Central memory CD4-positive, alpha-beta T cell (primary cell): ENCODE measurements at places on chromosomes 4 and X.

DNA sequence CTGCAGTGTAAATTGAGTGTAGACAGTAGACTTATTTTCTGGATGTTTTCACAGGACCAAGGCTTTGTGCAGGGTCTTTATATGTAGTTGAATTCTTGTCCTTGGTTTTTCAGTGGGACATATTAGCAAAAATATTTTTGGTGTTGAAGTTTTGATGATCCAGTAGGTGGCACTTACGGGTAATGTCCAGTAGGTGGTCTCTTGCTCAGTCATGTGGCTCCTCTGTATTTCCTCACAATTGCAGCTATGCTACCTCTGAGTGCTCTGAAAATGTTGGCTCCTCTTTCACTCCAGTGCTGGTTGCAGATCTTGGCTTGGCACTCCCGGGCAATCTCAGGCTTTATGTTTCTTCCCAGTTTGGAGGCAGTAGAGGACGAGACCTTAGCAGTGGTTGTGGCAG, 419.8 kb upstream of the AMOT start:
- DNase-seq: no peak

- no peak for DNase-seq
Measured at GRCh38 chr4:129371065-129371464, 275.1 kb downstream of the C4orf33 start.

DNA sequence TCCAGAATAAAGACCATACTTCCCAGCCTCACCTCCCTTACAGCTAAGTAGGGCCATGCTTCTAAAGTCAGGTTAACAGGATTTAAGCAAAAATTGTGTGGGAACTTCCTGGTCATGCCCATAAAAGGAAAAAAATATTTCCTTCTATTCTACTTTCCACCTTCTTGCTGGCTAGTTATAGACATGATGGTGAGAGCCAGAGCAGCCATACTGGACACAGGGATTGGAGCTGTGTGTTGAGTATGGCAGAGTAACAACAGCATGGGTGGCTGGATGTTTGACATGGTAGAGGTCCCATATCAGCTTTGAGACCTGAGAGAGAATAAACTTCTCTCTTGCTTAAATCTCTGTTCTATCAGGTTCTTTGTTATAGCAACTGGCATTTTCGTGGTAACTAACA, 15.1 kb upstream of the CBR4 start:
- no peak for DNase-seq

GRCh38 chr4:47717188-47717587, 120.7 kb downstream of the CORIN start:
- no peak for DNase-seq

DNA sequence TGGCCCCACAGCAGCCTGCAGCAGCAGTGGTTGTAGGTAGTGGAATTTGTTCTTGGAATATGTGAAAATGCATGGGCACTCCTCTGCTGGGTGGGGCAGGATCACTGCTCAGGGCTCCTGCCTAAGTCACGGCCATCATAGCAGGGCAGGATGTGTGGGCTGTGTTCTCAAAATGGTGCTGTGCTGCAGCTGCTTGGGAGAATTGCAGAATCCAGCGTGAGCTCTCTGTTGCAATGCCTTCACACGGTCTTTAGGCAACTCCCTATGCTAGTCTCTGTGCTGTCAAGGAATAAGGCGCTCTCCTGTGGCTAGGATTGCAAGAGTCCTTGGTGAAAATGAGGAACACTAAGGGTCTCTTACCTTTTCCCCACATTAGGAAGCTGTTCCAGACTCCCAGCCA, 42.9 kb downstream of the F8 start:
- DNase-seq: no peak

DNA sequence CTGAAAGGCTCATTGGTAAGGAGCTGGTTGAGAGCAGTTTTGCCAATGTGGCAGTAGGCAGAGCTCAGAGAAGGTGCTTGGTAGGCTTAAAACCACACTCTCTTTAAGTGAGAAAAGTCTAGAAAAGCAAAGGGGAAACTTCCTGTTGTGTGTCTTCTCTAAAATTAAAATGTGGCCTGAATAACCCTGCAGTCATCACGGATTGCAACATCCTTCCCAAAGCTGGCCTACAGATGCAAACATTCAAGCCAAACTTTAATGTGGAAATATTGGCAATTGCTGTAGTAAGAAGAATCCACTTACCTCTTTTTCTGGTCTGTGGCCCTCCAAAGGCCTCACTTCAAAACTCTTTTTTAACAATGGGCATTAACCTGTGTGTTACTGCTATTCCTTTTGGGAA, 348.5 kb downstream of the OPHN1 start:
- no peak for DNase-seq

DNA sequence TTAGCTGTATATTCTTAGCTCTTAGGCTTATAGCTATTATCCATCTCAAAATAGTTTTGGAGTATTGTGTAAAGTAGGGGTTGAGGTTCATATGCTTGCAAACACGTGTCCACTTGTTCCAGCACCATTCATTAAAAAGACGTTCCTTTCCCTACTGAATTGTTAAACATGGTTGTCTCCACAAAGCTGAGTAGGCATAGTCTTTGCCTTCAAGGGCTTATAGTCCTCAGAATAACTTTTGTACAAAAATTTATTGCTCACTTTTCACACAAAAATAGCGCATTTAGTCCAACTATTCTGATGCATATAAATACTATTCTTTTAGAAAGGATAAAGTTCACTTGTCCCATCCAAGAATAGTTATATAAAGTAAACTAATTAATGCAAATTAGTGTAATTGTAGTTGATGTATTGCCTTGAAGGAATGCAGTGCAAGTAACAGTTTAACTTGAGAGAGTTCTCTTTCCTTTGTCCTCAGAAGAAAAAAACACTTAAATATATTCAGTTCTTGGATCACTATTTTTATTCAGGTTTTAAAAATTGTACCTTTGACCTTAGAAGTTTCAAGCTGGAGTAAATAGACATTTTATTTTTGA, 14.1 kb downstream of the LRIT3 start:
- no peak for DNase-seq

- DNase-seq: no peak
Measured at GRCh38 chrX:63418211-63418610, 67.1 kb upstream of the SPIN4 start.

GRCh38 chr4:156169011-156169410, 215.3 kb upstream of the CTSO start:
- no peak for DNase-seq

DNA sequence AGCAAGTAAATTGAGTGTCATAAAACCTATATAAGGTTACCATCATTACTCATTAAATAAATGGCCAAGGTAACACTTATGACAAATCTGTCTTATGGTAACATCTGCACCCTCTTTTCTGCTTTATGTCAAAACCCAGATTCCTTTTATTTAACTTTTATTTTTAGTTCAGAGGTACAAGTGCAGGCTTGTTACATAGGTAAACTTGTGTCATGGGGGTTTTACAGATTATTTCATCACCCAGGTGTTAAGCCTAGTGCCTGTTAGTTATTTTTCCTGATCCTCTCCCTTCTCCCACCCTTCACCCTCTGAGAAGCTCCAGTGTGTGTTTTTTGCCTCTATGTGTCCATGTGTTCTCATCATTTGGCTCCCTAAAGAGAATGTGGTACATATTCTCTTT, 930.7 kb downstream of the CCSER1 start:
- DNase-seq: no peak

DNA sequence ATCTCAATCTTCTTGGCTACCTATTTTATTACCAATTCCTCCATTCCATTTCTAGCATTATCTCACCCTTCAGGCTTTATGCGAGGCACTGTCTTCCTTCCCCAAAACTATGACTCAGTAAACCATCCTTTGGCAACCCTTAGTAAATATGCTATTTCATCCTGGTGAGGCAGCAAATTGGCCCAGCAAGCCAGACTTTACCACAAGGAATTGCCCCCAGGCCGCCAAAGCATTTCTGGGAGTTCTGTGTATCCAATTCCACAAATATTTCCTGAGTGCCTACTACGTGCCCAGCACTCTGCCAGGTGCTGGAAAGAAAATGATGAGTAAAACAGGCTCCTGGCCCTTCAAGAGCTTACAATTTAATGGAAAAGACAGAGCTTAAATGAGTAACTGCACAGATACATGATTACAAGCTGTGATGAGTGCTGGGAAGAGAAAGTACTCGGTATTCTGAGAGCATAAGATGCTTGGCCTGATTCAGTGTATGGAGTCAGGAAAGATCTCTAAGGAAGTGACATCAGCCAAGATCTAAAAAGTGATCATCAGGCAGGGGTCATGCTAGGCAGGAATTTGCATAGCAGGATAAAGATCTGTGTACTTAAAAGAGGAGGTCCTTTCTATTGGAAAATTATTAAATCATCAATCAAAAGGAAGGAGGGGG, 193.8 kb downstream of the ADAMTS3 start:
- DNase-seq: no peak

DNA sequence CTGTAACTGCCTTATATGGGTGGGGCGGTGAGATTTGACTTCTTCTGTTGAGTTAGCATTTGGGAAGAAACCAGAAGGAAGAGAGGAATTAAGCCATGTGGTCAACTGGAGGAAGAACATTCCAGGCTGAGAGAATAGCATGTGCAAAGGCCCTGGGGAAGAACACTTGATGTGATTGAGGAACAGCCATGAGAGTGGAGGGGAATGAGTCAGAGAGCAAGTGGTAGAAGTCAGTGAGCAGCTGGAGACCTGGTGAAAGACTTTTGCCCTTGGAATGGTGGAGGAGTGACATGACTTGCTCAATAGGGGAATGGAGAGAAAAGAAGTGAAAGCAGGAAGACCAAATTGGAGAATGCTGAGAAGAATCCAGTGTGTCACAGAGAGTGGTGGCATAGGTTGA, 327.8 kb upstream of the HAND2 start:
- no peak for DNase-seq

- no peak for DNase-seq
Measured at GRCh38 chr4:139672732-139673131, 7.1 kb downstream of the MGST2 start.

DNA sequence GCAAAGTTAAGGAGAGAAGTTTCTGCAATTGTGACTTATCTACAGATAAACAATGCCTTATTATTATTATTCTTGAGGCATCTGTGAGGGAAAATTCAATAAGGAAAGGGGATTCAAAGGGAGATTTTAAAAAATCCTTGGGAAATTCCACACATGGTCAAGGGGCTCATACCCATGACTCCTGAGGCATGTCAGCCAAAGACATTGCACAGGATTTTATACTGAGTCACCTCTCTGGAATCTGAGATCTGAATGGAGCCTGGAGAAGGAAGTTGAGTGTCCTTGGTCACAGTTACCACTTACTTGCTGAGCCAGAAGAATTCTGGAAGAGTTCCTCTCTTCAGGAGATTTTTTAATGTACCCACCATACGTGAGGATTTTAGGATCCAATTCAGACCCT, 14.4 kb upstream of the CXCL8 start:
- no peak for DNase-seq

GRCh38 chr4:17701882-17702281, 79.5 kb downstream of the FAM184B start:
- DNase-seq: no peak

DNA sequence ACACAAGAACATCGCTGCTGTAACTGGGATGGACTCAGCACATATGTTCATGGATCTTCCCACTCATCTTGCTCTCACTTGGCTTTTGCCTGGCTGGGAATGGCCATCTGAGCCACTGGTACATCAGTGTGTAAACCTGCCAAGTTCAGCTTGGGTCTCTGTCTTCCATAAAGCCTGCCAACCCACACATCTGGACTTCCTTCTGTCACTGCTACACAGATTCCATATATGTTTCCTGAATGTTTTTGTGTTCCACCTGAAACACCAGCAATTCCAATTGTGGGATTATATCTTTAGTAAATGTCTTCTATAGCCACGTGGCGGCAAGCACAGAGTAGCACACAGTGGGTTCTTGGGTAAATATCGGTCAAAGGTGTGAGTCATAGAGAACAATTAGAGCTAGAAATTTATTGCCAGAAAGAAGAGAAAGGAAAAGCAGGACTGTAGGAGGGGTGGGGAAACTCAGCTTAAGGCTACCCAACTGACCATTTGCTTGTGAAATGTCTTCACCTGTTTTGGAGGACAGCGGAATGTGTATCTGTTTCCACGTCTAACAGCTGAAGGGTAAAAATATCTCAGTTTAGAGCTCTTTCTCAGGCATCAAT, 125.9 kb downstream of the MFAP3L start:
- no peak for DNase-seq
